ENCODE measurements at places on chromosomes 11 and 22.

- no peak for DNase-seq
These were observed 41.4 kb downstream of the MS4A2 start for GRCh38 chr11:60129853-60130252.

DNA sequence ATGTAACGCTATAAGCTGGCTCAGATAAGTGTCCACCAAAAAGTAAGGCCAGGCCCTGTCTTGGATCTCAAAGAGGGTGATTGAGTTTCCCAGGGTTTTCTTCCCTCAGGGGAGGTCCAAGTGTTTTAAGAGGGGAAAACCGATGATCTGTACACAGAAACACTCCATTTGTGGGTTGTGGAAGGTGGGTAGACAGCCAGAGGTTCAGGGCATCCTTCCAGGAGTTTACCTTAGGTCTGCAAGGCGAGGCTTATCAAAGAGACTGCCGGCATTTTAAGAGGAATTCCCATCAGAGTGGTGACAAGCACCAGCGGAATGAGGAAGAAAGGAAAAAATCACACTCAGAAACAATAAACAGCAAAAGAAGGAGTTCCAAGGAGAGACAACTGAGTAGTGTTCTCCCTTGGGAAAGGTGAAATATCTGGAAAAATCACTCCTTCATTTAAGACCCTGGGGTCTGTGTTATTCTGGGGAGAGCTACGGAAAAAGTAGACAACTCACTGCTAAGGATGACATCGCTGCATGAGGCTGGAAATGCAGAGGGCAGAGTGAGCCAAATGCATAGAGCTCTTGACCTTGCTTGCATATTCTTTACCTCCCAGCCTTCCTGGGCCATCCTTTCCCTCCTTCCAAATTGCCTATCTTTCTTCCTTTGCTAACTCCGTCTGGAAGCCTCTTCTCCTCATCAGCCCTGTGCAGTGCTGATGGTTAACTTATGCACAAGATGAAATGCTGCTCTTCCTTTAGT, 22.1 kb upstream of the MMP7 start:
- no peak for DNase-seq

- DNase-seq, result no peak
These were observed 19.7 kb downstream of the MYO7A start for GRCh38 chr11:77147668-77148321.

- DNase-seq, result no peak
These were observed 7.2 kb downstream of the TMEM86A start for GRCh38 chr11:18705651-18706281.

- no peak for DNase-seq
These were observed 89.8 kb downstream of the MORC2 start for GRCh38 chr22:30878516-30879414.

GRCh38 chr11:130891326-130891725, 25.0 kb downstream of the SNX19 start:
- DNase-seq, result no peak

- no peak for DNase-seq
These were observed 4.8 kb downstream of the RELT start for GRCh38 chr11:73380897-73381410.

DNA sequence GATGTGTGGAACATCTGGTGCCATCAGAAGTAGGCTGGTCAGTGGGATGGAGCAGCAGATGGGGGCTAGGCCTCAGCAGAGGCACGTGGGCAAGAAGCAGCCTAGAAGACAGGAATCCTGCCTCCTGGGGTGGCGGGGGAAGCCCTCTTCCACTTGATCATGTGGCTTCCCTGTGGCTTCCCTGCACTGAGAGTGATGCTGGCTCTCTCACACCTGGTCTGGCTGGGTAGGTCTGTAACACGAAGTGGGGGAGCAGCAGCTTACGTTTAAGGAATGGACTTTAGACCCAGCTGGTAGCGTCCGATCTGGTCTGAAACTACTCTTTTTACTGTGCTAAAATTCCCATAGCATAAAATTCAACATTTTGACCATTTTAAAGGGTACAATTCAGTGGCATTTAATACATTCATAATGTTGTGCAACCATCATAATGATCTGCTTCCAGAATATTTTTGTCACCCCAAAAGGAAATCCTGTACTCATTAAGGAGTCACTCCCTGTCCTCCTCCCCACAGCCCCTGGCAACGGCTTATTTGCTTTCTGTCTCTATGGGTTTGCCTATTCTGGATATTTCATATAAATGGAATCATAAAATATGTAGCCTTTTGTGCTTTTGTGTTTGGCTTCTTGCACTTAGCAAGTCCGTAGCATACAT, 21.7 kb downstream of the PTPN5 start:
- no peak for DNase-seq

- DNase-seq, result no peak
These were observed 15.5 kb upstream of the TMEM123 start for GRCh38 chr11:102467853-102468580.

DNA sequence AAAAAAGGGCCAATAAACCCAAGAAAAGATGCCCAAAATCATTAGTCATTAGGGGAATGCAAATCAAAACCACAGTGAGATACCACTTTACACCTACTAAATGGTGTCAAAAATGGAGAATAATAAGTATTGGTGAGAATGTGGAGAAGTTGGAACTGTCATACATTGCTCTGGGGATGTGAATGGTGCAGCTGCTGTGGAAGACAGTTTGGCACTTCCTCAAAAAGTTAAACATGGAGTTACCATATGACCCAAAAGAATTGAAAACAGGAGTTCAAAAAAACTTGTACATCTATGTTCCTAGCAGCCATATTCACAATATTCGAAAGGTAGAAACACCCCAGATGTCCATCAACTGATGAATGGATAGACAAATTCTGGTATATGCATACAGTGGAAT, 24.5 kb upstream of the DLAT start:
- DNase-seq, result no peak

- no peak for DNase-seq
These were observed 10.3 kb upstream of the UCP3 start for GRCh38 chr11:74019104-74019738.

GRCh38 chr11:57751676-57752253, at the start of gene BTBD18:
Gene BTBD18 (minus strand): TSS chr11:57751819. CDS start chr11:57751188, 631 bp downstream.
- DNase-seq, result no peak

- no peak for DNase-seq
These were observed 24.9 kb downstream of the SYT7 start for GRCh38 chr11:61555978-61556377.

DNA sequence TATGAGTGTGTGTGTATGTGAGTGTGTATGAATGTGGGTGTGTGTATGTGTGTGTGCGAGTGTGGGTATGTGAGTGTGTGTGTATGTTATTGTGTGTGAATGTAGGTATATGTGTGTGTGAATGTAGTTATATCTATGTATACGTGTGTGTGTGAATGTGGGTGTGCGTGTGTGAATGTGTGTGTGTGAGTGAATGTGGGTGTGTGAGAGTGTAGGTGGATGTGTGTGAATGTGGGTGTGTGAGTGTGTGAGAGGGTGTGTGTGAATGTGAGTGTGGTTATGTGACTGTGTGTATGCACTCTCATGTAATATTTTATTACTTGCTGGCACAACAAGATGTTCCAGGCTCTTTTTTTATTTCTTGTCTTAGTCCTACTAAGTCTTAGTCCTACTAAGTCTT, 513.4 kb upstream of the B3GAT1 start:
- DNase-seq, result no peak

- DNase-seq, result no peak
These were observed 118.8 kb upstream of the KIRREL3 start for GRCh38 chr11:127119356-127119755.

DNA sequence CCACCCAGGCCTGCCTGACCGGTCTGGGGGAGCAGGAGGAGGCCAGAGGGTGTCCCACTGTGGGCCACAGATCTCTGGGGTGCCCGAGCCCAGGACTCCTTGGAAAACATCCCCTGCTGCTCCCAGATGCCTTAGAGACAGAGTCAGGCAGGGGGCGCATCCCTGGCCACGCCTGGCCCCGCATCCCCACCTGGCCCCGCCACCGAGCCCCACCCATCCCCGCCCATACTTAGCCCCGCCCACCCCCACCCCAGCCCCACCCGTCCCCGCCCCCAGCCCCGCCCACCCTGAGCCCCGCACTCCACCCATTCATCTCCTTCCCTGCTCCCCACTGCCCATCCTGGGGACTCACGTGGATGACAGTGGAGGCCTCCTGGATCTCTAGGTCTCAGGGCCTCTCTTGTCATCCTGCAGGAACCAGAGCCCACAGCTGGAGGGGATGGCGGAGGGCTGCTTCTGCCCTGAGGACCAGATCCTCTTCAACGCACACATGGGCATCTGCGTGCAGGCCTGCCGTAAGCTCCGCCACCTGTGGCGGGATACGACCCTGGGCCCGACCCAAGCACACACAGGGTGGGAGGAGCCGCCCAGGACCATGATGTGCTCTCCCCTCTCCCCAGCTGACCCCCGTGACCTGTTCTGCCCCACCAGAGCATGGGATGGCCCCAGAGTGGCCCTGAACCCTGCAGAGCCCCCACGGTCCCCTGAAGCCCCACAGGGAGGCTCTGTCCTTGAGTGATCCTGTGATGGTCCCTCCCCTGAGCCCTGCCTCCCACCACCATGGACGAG, 33.6 kb downstream of the MUC5B start:
- no peak for DNase-seq

GRCh38 chr11:44112091-44112821, 16.8 kb downstream of the EXT2 start:
- no peak for DNase-seq

GRCh38 chr11:70483077-70483861, 84.9 kb downstream of the CTTN start:
- no peak for DNase-seq

DNA sequence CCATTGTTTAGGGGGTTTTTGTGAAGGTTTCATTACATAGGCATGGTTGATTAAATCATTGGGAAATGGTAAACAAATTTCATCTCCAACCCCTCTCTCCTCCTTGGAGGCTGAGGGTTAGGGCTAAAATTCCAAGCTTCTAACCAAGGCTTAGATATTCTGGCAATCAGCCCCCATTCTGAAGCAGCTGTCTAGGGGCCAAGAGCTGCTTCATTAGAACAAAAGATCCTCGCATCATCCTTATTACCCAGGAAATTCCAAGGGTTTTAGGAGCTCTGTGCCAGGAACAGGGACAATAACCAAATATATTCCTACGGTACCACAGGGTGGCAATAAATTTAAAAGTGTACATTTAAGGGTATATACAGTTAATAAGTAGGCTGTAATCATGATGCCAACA, 22.5 kb upstream of the EED start:
- no peak for DNase-seq

- no peak for DNase-seq
These were observed 47.6 kb downstream of the NECTIN1 start for GRCh38 chr11:119681361-119681910.

GRCh38 chr11:72301486-72301885, 57.5 kb upstream of the PHOX2A start:
- no peak for DNase-seq

Measured in stimulated activated CD4-positive, alpha-beta T cell treated with anti-CD3 and anti-CD28 coated beads, TNF-alpha, amount 100 ng/mL, for 4 hours (primary cell).